ENCODE measurements at places on chromosomes 12 and 14.
A peak's percentile ranks its signal among the peaks of the same experiment; 100 is the strongest.

- no peak overlapping the region for H3K27ac ChIP-seq
- no peak overlapping the region for H3K4me3 ChIP-seq
- no peaks in the 10 kb centered on the region for H3K4me1 ChIP-seq
- peak; percentile 0 for DNase-seq
- no peaks in the 10 kb centered on the region for H3K36me3 ChIP-seq
Observed at GRCh38 chr12:51601241-51601640, 10.2 kb downstream of the SCN8A start.

GRCh38 chr14:86243158-86243557 lies 713.2 kb downstream of the FLRT2 start:
- no peak for DNase-seq
- H3K27me3 ChIP-seq, result no peaks in the 10 kb centered on the region
- no peaks in the 10 kb centered on the region for H3K4me1 ChIP-seq

DNA sequence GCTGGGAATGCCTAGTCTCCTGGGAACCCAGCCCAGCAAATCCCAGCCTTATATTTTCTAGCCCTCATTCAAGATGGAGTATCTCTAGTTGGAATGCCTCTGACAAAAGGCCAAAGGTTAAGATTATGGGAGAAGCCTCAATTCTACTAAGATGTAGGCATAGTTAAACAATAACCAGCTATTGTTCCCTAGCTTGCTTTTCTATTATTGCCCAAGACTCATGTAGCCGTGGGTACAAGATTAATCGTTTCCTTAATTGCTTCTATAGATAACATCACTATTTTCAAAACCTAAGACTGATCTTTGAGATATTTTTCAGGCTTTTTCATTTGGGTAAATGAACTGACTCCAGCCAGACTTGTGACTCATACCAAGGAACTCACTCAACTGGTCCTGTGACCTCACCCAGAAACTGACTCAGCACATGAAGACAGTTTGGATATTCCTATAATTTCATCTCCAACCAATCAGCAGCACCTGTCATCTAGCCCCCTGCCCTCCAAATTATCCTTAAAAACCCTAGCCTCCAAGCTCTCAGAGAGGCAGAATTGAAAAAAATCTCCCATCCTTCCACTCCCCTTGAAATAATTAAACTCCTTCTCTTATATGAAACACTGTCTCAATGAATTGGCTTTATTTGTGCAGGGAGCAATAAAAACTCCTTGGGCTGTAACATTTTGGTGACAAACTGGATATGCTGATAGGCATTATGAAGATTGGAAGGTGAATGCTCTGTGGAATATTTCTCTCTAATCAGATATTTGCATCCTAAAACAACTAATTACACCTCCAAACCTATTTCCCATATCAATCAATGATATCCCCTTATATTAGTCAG lies 589.0 kb downstream of the C12orf50 start:
- H3K27me3 ChIP-seq, result no peaks in the 10 kb centered on the region
- DNase-seq, result no peak

DNA sequence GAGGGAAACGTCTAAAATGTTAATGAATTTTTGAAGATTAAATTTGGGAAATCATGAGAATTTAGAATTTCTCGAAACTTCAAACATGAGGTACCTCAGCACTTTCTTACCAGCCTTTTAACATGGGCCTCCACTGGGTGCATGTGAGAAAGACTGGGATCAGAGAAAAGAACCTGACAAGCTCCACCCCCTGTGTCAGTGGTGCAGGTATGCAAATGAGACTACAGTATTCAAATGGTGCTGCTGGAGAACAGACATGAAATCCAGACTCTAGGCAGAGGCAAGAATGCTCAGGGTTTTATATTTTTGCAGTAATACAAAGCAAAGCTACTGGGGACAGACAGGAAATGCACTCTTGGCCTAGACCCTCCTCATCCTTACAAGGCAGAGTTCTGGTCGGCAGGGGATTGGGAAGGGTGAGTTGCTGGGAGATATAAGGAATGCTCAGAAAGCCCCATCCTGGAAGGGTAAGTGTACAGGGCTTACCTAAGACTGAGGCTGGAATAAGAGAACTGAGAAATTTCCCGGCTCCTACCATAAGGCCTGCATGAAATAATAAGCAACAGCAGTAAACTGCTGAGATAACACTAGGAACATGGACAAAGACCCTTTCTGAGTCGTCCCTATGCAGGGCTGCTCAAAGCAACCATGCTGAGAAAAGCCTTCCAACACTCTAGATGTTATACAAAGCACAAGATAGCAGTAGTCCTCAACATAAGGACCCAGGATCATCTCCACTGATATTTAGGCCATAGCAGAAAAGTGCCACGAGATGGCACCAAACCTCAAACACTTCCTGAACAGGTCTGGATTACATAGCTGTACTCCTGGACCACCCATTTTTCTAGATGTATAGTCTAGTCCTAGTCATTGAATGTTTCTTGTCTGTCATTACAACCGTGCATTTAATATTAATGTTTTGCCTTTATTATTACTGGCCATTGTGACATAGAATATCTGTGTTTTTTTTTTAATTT lies 260.8 kb downstream of the RASSF9 start:
- H3K27me3 ChIP-seq, result no peaks in the 10 kb centered on the region
- no peaks in the 10 kb centered on the region for H3K4me1 ChIP-seq
- H3K36me3 ChIP-seq, result no peaks in the 10 kb centered on the region
- no peak overlapping the region for H3K4me3 ChIP-seq
- DNase-seq, result peak; percentile 64

- H3K27me3 ChIP-seq, result no peaks in the 10 kb centered on the region
- peaks cover 24% of the 10 kb centered on the region for H3K4me1 ChIP-seq
- no peak overlapping the region for H3K27ac ChIP-seq
- H3K36me3 ChIP-seq, result peaks cover 17% of the 10 kb centered on the region
- DNase-seq, result peak; percentile 82
- H3K4me3 ChIP-seq, result no peak overlapping the region
Observed at GRCh38 chr12:89051065-89051677, 301.1 kb downstream of the DUSP6 start.

- DNase-seq, result no peak
- peaks cover 2% of the 10 kb centered on the region for H3K4me1 ChIP-seq
- H3K27me3 ChIP-seq, result no peaks in the 10 kb centered on the region
- no peak overlapping the region for H3K27ac ChIP-seq
- H3K36me3 ChIP-seq, result no peaks in the 10 kb centered on the region
Observed at GRCh38 chr12:95185072-95185471, 32.2 kb downstream of the FGD6 start.

GRCh38 chr14:102717276-102717675 lies 60.0 kb upstream of the TRAF3 start:
- peaks cover 6% of the 10 kb centered on the region for H3K4me1 ChIP-seq
- H3K27ac ChIP-seq, result no peak overlapping the region
- DNase-seq, result no peak
- H3K27me3 ChIP-seq, result no peaks in the 10 kb centered on the region
- H3K4me3 ChIP-seq, result no peak overlapping the region

GRCh38 chr12:113328368-113328889 lies 6.5 kb downstream of the SLC8B1 start:
- no peak for DNase-seq
- H3K36me3 ChIP-seq, result peaks cover 41% of the 10 kb centered on the region
- H3K27me3 ChIP-seq, result no peaks in the 10 kb centered on the region
- peaks cover 14% of the 10 kb centered on the region for H3K4me1 ChIP-seq
- no peak overlapping the region for H3K4me3 ChIP-seq

DNA sequence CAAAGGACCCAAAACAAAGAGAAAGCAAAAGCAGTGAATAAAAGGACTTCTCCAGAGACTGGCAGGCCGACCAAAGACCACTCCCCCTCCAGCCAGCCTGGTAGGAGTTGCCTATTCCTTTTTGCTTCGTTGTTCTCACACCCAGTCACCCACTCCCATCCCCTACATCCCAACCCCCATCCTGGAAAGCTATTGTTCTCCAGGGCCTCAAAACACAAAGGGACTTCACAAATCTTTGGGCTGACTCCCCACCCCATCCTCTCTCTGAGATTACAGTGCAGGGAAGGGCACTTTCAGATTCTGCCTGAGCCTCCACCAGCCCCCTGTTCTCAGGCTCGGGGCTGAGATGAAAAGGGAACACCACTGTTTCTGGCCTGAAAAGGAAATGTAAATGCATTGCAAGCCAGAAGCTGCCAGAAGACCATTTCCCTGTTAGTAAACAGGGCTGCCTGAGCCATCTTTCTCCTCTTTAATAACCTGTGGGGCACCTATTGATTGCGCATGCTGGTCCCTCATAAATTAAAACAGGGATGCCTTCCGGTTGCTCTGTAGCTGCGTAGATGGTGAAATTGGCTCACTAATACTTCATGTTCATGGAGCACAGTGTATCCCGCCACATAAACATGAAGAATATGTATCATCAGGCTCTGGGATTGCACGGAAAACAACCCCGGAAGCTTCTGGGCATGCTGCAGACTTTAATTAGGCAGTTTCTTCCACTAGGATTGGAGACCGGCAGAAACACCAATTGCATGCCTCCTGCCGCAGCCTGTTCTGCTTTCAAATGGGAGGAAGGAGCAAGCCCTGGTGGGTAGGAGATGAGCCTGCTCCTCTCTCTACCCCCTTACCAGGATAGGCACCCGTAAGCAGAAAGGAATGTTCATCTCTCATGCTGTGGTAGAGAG lies 130.3 kb upstream of the FUT8 start:
- H3K27ac ChIP-seq, result peak overlapping the region; percentile 92
- H3K36me3 ChIP-seq, result peaks cover 2% of the 10 kb centered on the region
- peaks cover 35% of the 10 kb centered on the region for H3K4me1 ChIP-seq
- DNase-seq, result peak; percentile 80
- no peaks in the 10 kb centered on the region for H3K27me3 ChIP-seq

- H3K27ac ChIP-seq, result no peak overlapping the region
- H3K4me1 ChIP-seq, result peaks cover 48% of the 10 kb centered on the region
- DNase-seq, result peak; percentile 76
- H3K4me3 ChIP-seq, result no peak overlapping the region
Observed at GRCh38 chr12:50517421-50518048, 12.8 kb downstream of the DIP2B start.

DNA sequence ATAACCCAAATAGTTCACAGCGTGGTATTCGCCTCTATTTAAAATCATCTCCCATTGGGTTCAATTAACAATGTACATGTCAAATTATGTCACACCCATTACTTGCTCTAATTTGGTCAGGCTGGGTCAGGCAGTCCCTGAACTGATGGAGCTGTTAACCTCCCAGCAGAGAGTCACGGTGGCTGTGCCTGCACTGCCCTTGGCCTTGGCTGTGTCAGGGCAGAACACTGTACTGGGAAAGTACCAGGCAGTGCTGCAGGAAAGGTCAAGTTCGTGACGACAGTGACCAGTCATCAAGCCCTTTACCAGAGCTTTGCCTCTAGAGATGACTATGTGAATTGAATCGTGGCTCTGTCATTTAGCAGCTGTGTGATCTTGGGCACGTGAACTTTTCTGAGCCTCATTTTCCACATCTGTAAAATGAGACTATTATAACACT lies 100.0 kb downstream of the ARF6 start:
- H3K27me3 ChIP-seq, result no peaks in the 10 kb centered on the region
- H3K4me1 ChIP-seq, result peaks cover 42% of the 10 kb centered on the region
- peak overlapping the region; percentile 93 for H3K27ac ChIP-seq

DNA sequence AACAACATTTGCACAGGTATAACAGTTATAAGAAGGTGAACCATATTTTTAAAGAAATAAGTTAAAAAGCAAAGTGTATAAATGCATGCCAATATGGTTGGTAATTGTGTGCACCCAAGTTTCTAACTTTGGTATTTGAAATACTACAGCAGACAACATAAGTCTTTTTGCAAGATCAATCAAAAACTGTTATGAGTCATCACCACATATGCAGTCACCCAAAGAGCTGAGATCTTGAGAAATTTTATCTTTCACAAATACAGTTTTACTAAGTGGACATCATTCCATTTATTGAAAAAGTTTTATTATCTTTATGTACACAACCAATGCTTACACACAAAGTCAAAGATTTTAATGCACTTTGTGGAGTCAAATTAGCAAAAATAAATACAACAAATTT lies 7.0 kb upstream of the ACSS3 start:
- H3K36me3 ChIP-seq, result no peaks in the 10 kb centered on the region
- DNase-seq, result no peak
- no peaks in the 10 kb centered on the region for H3K27me3 ChIP-seq
- H3K4me1 ChIP-seq, result no peaks in the 10 kb centered on the region

- H3K36me3 ChIP-seq, result no peaks in the 10 kb centered on the region
- H3K27ac ChIP-seq, result no peak overlapping the region
- H3K4me3 ChIP-seq, result no peak overlapping the region
- DNase-seq, result no peak
- H3K27me3 ChIP-seq, result peaks cover 17% of the 10 kb centered on the region
Observed at GRCh38 chr12:79982086-79983062, 47.5 kb upstream of the PPP1R12A start.

DNA sequence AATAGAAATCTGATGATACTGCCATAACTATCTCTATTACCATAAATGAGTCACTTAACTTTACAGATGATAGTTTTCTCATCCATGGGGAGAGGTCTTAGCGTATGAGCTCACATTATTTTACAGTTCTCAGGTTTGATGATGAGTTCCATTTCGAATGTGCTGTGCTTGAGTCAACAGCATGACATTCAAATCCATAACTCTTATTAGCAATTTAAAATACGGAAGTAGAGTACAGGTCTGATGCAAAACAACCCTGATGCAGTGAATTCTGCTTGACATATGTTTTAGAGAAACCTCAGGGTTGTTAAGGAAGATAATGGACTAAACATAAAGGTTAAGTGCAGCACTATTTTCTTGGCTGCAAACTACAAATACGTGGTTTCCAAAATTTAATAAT lies 30.0 kb downstream of the C14orf39 start:
- peaks cover 6% of the 10 kb centered on the region for H3K27me3 ChIP-seq
- H3K27ac ChIP-seq, result no peak overlapping the region
- H3K4me3 ChIP-seq, result no peak overlapping the region
- H3K36me3 ChIP-seq, result no peaks in the 10 kb centered on the region
- H3K4me1 ChIP-seq, result no peaks in the 10 kb centered on the region

DNA sequence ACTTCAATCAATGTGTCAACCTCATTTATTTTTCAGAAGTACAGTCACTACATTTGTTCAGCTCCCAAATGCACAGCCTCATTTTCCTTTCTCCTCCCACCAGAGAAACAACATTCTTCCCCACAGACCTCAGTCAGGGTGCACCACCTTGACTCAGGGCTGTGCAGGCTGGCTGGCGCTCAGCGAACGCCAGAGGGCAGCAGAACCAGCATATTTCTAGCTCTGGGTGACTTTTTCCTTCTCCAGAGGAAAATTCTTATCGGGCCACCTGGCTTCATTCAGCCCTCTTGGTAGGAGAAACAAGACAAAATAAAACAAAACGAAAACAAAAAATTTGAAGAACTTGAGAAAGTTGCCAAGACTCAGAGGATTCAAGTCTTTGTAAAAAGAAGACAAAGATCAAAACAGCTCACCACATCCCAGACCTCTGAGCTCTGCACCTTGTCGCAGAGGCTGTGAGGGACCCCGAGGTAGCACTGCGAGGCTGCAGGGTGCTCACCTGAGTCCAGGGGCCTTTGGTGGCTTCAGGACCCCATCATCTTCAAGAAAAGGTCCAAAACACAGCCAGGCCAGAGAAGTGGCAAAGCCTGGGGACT lies 33.7 kb downstream of the PAH start:
- no peak overlapping the region for H3K27ac ChIP-seq
- H3K36me3 ChIP-seq, result no peaks in the 10 kb centered on the region
- H3K4me3 ChIP-seq, result no peak overlapping the region

GRCh38 chr14:59664741-59665140 lies 88.1 kb upstream of the CCDC175 start:
- H3K27ac ChIP-seq, result no peak overlapping the region
- no peak for DNase-seq
- no peaks in the 10 kb centered on the region for H3K4me1 ChIP-seq

GRCh38 chr12:104058802-104059201 lies 5.5 kb upstream of the HCFC2 start:
- H3K27me3 ChIP-seq, result peaks cover 68% of the 10 kb centered on the region
- H3K4me1 ChIP-seq, result peaks cover 7% of the 10 kb centered on the region
- H3K4me3 ChIP-seq, result no peak overlapping the region
- H3K27ac ChIP-seq, result no peak overlapping the region

Data from activated CD4-positive, alpha-beta T cell treated with anti-CD3 and anti-CD28 coated beads, Interleukin-2, amount 10 ng/mL, durations not matched to agents 24 days and 14 days (primary cell).